Pancreas (tissue), 10 donors: ENCODE measurements at places on chromosomes 1 and 21.

DNA sequence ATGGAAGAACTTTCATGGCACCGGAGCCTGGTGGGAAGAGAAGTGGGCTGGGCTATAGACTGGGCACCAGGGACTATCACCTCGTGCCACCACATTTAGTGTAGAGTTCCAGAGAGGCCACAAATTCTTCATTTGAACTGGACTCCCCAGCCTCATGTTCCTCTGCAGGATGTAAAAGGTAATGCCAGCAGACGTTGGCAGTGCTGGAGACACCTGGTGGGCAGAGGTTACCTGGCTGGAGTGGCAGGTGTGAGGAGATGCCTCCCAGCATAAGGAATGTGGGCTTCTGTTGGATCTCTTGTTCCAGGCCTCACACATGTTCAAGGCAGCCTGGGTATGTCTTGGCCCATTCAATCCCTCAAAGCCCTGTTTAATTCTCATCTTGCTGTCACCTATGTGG, 35.2 kb downstream of the TEX35 start:
- no peak overlapping the region for H3K4me3 ChIP-seq
- H3K27ac ChIP-seq, result no peak overlapping the region
- H3K4me1 ChIP-seq, result no peaks in the 10 kb centered on the region
- no peaks in the 10 kb centered on the region for H3K27me3 ChIP-seq
- DNase-seq, result no peak
- H3K36me3 ChIP-seq, result no peaks in the 10 kb centered on the region

GRCh38 chr1:230144010-230144614, 77.1 kb downstream of the GALNT2 start:
- no peak overlapping the region for H3K4me3 ChIP-seq
- peak overlapping the region; percentile 34 for H3K27ac ChIP-seq
- H3K36me3 ChIP-seq, result no peaks in the 10 kb centered on the region
- peaks cover 75% of the 10 kb centered on the region for H3K4me1 ChIP-seq
- H3K27me3 ChIP-seq, result no peaks in the 10 kb centered on the region

- peak; percentile 48 for DNase-seq
- H3K36me3 ChIP-seq, result no peaks in the 10 kb centered on the region
Measured at GRCh38 chr1:228036701-228037231, 30.0 kb downstream of the WNT3A start.

DNA sequence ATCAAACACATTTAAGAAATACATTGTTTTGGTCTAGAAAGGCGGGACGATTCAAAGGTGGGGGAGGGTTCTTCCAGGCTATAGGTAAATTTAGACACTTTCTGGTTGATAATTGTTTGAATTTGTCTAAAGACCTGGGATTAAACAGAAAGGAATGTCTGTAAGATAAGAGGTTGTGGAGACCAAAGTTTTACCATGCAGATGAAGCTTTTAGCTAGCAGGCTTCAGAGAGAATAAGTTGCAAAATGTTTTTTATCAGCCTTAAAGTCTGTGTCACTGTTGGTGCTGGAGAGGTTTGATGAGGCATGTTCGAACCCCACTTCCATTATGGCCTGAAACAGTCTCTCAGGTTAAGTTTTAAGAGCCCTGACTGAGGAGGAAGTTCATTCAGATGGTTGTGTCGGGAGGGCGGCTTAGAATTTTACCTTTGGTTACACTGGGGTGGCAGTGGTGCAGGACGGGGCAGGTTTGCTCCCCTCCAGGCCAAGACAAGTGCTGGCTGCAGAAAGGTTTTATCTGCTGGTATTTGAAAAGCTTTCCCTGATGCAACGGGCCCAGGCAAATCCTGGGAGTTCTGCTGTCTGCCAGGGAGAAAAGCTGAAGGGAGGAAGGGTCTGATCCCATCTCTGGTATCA, 16.0 kb upstream of the SLC2A5 start:
- no peak overlapping the region for H3K27ac ChIP-seq
- no peaks in the 10 kb centered on the region for H3K4me1 ChIP-seq
- H3K27me3 ChIP-seq, result no peaks in the 10 kb centered on the region
- H3K4me3 ChIP-seq, result no peak overlapping the region
- no peak for DNase-seq

- no peak for DNase-seq
- no peak overlapping the region for H3K27ac ChIP-seq
- H3K36me3 ChIP-seq, result no peaks in the 10 kb centered on the region
- no peak overlapping the region for H3K4me3 ChIP-seq
Measured at GRCh38 chr1:192395211-192395610, 78.4 kb downstream of the RGS21 start.

DNA sequence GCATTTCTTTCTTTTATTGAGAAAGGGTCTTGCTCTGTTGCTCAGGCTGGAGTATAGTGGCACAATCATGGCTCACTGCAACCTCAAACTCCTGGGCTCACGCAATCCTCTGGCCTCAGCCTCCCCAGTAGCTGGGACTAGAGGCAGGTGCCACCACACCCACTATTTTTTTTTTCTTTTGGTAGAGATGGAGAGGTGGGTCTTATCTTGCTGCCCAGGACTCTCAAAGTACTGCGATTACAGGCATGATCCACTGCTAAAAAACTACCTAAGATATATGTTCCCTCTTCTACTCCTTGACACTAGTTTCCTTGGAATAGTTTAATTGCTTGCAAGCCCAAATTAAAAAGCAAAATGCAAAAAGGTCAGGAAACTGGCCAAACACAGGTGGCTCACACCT, 56.9 kb upstream of the GUCA2A start:
- H3K27ac ChIP-seq, result no peak overlapping the region
- no peaks in the 10 kb centered on the region for H3K4me1 ChIP-seq
- no peaks in the 10 kb centered on the region for H3K36me3 ChIP-seq

GRCh38 chr1:185486346-185486745, 169.3 kb upstream of the IVNS1ABP start:
- H3K27me3 ChIP-seq, result no peaks in the 10 kb centered on the region
- no peak overlapping the region for H3K4me3 ChIP-seq
- no peaks in the 10 kb centered on the region for H3K36me3 ChIP-seq
- DNase-seq, result no peak
